ENCODE measurements at places on chromosomes 5 and 9.
A peak's percentile ranks its signal among the peaks of the same experiment; 100 is the strongest.

- DNase-seq, result no peak
These were observed 159.6 kb upstream of the STK32A start for GRCh38 chr5:147075187-147075586.

GRCh38 chr5:58933891-58934628, 351.2 kb downstream of the RAB3C start:
- DNase-seq, result no peak

DNA sequence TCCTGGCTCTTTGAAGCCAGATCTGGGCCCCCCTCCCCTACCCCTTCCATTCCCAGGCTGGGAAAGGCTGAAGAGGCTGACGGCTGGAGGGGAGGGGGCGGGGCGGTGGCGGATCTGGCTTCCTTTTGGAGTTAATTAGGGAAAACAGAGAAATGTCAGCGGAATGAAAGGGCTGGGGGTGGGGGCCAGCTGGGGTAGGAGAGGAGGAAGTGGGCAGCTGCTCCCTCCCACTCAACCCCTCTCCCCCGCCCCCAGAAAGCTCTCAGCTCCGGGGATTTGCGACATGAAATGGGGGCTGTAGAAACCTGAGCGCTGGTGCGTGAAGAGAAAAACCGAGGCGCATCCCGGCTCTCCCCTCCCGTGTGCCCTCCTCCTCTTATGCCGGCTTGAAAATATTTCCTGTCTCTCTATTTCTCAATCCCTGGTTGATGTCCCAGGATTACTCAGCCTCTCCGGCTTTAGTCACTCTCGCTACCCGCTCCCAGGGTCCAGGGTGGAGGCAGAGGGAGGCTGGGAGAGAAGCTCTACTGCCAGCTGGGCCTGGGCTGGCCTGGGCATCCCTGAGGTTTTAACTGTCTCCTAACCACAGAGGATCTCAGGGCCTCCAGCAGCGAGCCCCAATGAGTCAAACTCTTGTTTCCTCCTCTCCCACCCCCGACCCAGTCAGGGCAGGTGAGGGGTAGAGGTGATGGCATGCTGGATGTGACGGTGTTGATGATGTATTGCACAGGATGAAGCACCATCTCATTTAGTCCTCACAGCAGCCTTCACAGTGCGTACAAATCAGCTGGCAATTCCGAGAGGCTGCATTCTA, 20.1 kb downstream of the PCDHGC5 start:
- peak; percentile 47 for DNase-seq

- DNase-seq, result no peak
These were observed 118.4 kb upstream of the KCNN2 start for GRCh38 chr5:114243281-114243971.

DNA sequence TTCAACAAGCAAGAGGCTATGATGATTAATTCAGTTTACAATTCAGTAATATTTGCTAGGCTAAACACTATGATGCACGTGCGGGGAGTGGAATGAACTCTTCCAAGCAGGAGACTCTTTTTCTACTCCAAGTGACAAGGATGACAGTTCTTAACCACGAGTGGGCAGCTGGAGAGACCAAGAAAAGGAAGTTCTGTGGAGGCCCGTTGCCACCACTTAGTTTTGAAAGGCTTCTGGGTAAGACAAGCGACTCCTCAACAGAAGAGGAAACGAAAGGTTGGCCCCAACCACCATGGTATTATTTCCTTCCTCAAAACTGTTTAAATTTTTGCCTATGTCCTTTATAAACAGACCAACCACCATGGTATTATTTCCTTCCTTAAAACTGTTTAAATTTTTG, 2.8 kb downstream of the DCAF12 start:
- DNase-seq, result no peak

GRCh38 chr9:89171693-89172092, 6.9 kb downstream of the SHC3 start:
- no peak for DNase-seq

DNA sequence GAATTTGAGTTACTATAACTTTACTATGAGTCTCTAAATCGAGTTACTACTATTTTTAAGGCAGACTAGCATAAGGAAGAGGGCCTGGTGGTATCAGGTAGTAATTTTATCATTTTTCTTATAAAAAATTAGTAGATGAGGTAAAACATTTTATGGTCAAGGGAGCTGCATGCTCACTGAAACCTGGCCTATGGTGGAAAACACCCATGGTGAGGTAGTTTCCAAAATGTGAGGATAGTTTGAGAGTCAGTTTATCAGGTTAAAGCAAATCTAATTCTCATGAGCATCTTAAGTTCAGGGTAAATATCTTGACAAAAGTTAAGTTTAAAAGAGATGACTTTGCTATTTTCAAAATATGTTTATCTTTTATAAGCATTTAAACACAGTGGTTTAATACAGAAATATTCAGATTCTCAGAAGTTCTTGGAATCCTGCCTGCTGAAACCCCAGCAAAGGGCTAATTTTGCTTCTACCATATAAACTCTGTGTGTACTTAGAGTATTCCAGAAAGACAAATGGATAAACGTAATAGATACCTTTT, 10.0 kb downstream of the DDX4 start:
- DNase-seq, result no peak

DNA sequence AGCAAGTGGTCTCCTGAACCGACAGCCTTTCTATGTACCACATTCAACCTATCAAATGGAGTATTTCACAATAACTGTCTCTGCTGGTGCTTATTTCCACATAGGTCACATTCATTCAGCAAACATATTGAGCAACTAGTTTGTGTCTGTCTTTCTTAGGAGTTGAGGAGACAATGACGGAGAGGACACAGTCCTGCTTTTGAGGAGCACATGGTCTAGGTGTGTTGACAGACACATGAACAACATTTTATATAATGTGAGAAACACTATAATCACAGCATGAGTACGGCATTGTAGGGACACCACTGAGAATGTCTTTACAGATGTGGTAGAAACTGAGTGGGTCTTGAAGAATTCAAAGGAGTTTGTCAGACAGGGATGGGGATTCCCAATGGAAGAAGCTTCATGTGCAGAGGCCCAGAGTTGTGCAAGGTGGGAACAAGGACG, 28.5 kb downstream of the NFIL3 start:
- no peak for DNase-seq

- DNase-seq, result no peak
These were observed 473.0 kb downstream of the NTRK2 start for GRCh38 chr9:85142496-85142911.

GRCh38 chr5:457195-457961, 14.4 kb downstream of the EXOC3 start:
- no peak for DNase-seq

- no peak for DNase-seq
These were observed 5.6 kb upstream of the RNF44 start for GRCh38 chr5:176542596-176543427.

GRCh38 chr5:91245871-91246270, 137.2 kb downstream of the ARRDC3 start:
- no peak for DNase-seq

GRCh38 chr9:83198371-83198770, 135.4 kb upstream of the RASEF start:
- DNase-seq, result no peak

- no peak for DNase-seq
These were observed 53.3 kb upstream of the SMC5 start for GRCh38 chr9:70205366-70206020.

DNA sequence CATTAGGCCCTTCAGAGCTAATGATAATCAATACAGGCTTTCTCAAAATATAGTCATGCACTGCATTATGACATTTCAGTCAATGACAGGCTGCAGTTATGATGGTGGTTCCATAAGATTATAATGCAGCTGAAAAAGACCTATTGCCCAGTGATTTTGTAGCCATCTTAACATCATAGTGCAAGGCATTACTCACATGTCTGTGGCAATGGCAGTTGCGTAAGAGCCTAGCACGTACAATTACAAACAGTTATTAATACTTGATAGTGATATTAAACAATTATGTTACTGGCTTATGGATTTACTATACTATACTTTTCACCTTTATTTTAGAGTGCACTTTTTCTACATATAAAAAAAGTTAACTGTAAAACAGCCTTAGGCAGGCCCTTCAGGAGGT, 214.8 kb downstream of the ISL1 start:
- no peak for DNase-seq

DNA sequence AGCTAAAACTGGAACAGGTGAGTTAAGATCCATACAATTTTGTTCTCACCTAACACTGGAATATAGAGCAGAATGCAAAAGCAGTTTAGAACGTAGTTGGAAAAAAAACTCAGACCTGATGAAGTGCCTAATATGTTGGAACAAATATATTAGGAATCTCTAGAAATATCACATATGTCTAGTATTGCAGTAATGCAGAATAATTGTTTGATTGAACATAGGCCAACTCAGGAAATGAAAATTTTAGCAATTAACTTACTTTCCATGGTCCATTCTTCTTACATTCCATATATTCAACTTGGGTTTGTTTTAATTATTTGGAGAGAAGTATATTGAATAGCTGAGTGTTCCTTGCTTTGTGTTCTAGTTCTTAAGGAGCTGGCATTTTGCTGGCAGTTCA, 111.8 kb upstream of the ADAMTSL1 start:
- no peak for DNase-seq

- DNase-seq, result peak; percentile 60
These were observed 79.5 kb upstream of the HTR4 start for GRCh38 chr5:148733601-148734438.

- DNase-seq, result no peak
These were observed 40.0 kb downstream of the ADAMTS19 start for GRCh38 chr5:129500101-129500500.

DNA sequence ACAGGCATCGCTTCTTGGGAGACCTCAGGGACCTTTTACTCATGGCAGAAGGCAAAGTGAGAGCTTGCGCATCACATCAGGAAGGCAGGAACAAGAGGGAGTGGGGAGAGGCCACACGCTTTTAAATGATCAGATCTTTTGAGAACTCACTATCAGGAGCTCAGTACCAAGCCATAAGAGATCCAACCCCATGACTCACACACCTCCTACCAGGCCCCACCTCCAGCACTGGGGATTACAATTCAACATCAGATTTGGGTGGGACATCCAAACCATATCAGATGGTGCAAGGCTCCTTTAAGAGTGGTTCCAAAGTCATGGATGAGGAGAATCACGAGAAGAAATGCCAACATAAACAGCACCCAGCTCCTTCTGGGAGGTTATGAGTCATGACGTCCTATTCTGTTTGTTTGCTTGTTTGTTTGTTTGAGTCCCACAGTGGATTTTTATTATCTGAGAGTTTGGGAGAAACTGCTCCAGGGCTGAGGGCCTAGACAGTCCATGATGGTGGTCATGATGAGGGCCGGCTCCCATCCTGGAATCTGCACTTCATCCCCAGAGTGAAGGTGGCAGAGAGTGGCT, 453.5 kb downstream of the GADD45G start:
- no peak for DNase-seq

GRCh38 chr9:82168585-82168984, 180.0 kb downstream of the SPATA31D1 start:
- peak; percentile 7 for DNase-seq

DNA sequence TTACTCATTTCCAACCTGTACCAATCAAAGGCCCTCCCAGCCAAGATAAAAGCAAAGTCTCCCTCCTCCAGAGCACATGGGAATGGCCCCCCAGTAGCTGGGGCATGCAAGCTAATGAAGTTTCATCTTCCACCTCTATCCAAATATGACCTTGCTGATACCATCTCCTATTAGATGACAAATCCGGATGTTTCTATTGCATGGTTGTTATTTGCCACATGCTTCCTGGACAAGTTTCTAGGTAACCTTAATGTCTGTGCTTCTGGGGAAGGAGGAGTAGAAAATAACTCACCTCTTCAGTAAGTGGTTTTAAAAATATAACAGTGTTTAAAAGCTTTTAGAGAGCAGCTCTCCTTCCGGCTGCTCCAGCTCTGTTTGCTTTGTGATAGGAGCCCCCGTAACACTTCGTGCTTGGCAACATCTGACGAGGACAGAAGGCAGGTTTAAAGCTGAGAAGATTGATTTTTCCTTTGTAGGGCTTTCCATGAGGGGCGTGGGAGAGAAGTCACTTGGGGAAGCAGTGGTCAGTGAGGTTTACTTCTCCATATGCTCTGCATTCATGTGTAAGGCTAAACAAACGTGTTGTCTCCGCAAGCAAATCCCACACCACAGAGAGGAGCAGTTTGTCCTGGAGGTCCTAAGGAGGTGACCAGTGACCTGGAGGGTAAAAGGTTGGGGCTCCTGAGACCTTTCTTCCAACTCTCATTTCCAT, 40.3 kb upstream of the GLRX start:
- DNase-seq, result no peak

- DNase-seq, result no peak
These were observed 10.3 kb upstream of the BRD3OS start for GRCh38 chr9:134014946-134015345.

GRCh38 chr5:158679221-158679641, 420.5 kb downstream of the EBF1 start:
- no peak for DNase-seq

GRCh38 chr5:122118356-122118948, 10.9 kb upstream of the ZNF474 start:
- no peak for DNase-seq

DNA sequence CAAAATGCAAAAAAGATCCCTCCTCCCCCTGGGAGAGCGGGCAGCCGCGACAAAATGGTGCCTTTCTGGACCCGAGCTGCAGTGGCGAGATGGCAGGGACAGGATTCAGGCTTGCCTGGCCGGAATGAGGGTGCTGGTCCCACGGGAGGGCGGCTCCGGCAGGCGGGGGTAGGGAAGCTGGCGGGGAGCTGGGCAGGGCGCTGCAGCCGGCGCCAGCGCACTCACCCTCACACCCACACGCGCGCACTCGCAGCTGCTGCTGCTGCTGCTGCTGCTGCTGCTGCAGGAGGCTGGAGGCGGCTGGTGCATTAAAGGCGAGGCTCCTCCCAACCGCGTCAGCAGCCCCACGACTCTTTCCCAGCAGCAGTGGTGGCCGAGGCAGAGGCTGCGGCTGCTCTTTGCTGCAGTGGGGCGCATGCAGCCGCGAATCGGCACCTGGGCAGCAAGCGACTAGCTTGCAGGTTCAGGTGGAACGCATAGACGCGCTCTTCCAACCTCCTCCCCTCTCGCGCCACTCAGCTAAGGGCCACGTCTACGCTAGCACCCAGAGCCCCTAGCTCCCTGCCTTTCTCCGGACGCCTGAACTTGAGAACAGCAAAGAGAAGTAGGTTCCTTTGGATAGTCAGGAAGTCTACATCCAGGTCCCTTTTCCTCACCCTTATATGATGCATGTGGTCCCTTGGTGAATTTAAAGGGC, at the start of gene PPP2R2B:
PPP2R2B (minus strand) TSS at position 282 of the 697 bp plus-strand sequence.
- peak; percentile 60 for DNase-seq

DNA sequence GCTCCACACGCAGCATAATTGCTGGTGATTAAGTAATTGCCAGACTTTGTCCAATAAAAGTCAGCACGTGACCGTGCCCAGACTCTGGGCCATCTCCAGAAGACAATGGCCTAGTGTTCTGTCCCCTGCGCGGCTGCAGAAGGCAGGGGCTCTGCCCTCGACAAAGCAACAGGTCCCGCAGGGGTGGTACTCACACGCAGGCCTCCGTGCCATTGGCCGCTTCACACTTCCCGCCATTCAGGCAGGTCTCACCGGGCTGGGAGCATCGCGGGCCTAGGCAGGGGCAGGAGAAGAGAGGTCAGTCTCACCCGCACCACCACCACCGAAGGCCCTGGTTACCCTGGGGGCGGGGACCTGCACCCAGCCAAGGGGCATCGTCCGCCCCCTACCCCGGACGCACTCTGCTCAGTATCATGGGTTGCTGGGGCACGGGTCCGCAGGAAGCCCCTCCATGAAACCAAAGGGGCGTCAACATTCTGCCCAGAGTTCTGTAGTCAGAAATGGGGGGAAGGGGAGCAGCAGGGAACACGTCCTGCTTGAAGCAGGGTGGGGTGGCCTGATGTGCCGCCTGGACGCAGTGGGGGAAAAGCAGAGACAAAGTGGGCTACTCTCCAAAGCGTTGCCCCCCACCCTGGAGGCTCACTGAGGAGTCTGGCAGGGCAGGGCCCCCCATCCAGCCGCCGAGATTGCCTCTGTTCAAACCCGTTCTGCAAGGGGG, 1.9 kb downstream of the NOTCH1 start:
- peak; percentile 89 for DNase-seq
